ENCODE measurements at places on chromosomes 2 and 18.

GRCh38 chr2:10035053-10035422 lies 8.3 kb upstream of the KLF11 start:
- peak; percentile 49 for DNase-seq

DNA sequence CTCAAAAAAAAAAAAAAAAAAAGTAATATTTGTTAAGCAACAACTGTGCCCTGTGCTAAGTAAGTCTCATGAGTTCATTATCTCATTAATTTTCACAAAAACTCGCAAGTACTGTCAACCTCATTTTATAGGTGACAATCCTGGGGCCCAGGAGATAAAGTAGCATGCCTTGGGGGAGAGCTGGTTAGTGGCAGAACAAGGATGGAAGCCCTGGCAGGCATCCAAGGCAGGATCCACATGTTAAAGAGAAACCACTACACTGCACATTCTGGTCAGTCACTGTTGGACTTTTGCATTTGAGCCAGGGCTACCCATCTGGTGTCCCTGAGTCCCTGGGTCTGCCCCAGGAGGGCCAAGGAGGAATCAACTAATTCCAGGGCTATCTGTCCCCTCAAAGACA lies 54.6 kb downstream of the ZFP36L2 start:
- no peak for DNase-seq

DNA sequence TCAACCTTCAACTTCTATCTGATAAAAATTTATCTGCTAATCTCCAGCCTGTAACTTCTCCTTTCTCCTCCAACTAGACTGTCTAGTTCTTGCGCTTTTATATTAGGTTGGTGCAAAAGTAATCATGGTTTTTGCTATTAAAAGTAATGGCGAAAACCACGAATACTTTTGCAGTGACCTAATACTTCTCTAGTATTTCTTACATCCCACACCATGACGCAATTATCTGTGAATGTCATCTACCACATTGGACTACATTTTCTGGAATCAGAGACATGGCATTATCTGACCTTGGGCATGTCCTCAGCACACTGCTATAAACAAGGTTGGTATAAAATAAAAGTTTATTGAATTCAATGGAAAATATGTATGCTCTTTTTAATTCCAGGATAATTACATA lies 370.2 kb upstream of the LYPD1 start:
- DNase-seq = no peak

- no peak for DNase-seq
These were observed 27.0 kb upstream of the HNMT start for GRCh38 chr2:137937246-137937645.

DNA sequence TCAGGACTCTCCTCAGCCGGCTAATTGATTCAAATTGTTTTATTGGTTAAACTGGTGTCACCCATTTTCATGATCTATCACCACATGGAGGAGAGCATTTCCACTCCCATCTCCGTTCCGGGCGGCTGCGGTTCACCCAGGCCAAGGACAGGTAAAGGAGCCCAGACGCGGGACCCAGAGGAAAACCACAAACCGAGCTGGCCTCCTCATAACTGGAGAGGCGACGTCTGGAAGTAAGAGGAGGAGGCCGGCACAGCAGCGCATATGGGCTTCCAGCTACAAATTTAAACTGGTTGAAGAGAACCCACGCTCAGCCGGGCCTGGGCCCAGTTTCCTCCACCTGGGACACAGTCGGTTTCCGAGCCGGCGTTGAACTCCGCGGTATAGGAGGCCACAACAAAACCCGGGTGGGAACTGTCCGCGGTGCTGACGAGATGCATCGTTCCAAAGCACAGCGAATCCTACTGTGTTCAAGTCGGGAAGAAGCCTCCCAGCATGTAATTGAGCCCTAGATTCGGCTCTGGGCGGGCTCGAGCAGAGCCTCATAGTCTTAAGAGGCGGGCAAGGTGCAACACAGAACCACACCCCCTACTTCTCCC lies 3.0 kb upstream of the SKOR2 start:
- DNase-seq = no peak

- peak; percentile 25 for DNase-seq
These were observed 2.1 kb downstream of the SLC39A10 start for GRCh38 chr2:195659114-195659513.

Data from CD8-positive, alpha-beta T cell (primary cell).